ENCODE measurements at places on chromosomes 3 and 15.
A peak's percentile ranks its signal among the peaks of the same experiment; 100 is the strongest.

DNA sequence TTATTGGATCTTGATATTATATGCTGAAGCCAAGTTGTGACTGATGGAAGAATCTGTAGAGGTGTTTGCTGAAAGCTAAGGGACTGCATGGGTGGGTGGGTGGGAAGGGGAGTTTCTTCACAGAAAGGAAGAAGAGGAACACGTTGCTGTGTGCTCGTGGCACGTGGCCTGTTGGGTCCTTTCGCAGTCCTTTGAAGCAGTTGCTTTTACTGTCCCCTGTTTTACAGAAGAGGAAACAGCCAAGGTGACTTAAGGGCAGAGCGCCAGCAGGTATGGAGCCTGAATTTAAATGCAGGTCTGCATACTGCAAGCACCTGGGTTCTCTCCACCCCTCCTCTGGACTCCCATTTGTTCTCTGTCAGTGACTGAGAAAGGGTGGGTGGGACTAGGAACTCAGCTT is 59.4 kb upstream of the PRR23C start:
- DNase-seq, result no peak

- no peak for DNase-seq
These were observed 22.2 kb upstream of the IGF1R start for GRCh38 chr15:98626153-98626552.

GRCh38 chr15:40281801-40282146 is 1.1 kb downstream of the ANKRD63 start:
- no peak for DNase-seq

GRCh38 chr3:192843119-192843518 is 74.5 kb downstream of the MB21D2 start:
- peak; percentile 46 for DNase-seq

- no peak for DNase-seq
These were observed 7.7 kb upstream of the MAP1A start for GRCh38 chr15:43509660-43510199.

- no peak for DNase-seq
These were observed 3.6 kb downstream of the WWTR1 start for GRCh38 chr3:149654188-149654601.

DNA sequence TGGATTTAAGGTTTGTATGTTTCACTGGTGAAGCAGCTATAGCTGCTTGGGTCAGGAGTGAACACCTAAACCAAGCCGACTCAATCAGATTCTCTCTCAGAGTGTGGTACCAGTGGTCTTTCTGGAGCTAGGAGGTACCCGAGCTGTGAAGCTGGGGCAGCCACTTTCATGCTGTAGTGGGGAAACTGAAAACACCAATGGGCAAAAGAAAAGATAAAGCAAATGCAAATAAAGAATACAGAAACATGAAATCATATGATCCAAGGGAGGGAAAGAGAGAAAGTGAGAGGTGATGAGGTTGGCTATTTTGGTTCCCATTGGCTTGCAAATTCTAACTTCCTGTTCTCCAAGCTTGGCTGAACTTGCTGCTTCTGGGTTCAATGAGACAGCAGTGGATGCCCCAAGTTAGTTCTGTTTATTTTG is 212.3 kb upstream of the CFAP20DC start:
- DNase-seq, result peak; percentile 30

GRCh38 chr15:68593828-68594532 is 15.2 kb downstream of the CORO2B start:
- DNase-seq, result peak; percentile 19

DNA sequence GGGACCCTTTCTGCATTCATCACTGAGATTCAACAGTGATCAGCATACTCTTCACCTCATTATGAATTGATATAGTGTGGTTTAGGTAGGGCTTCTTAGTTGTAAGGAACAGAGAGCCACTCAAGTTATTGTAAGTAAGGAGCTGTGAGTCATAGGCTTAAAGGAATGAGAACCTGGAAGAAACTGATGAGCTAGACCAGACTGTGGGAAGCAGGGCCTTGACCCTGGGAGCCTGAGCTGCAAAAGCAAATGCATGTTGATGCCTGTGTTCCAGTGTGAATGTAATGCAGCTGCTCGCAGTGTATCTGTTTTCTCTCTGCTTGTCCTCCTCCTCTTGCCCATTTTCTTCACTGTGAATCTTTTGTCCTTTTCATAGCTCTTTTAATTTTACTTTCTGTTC is 13.6 kb downstream of the ZKSCAN7 start:
- DNase-seq, result no peak

- DNase-seq, result peak; percentile 74
These were observed 51.6 kb upstream of the CP start for GRCh38 chr3:149273096-149273751.

- DNase-seq, result no peak
These were observed 148.1 kb downstream of the NEK11 start for GRCh38 chr3:131174752-131175151.

- no peak for DNase-seq
These were observed 43.2 kb upstream of the PTPN23 start for GRCh38 chr3:47337656-47338055.

GRCh38 chr3:124125315-124125714 is 133.4 kb upstream of the ROPN1 start:
- peak; percentile 47 for DNase-seq

DNA sequence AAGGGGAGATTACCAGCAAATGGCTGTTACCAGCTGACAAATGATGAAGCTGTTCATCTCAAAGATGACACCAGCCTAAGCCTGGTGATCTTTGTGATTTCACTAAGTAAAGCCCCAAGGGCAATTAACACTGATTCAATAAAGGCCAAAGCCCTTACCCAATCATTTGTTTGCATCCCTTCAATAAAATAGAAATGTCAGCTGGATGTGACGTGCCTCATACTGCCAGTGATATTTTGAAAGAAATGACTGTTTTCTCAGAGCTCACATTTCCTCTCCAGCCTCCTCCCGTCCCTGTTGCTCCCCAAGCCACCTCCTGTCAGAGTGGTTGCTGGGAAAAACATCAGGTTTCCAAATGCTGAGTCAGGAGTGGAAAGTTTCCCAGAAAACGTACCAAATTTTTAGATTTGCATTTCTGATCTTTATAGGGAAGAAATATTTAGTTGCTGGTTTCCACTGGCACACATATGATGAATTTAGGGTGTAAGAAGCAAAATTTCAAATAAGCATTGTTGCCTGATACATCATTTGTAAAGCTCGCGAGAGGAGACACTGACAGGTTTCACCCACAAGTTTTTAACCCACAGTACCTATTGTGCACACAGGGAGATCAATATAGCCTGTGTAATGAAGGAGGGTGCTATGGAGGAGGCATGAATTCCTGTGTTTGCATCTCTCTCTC is 21.0 kb downstream of the C2CD4A start:
- no peak for DNase-seq

DNA sequence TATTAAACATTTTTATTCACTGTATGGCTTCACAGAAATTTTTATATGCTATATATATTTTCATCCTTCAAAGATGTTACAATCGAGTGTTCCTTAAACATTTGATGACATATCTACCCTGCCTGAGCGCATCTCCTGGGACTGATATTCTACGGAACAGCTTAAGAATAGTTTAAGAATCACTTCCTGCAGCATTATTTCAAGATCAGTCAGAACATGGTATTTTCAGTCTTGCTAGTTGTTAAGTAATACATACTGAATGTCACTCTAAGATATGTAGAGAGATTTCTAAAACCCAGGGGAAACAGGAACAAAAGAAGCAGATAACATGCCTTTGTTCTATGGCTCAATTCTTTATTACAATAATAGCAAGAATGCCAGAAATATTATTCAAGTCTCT is 8.7 kb downstream of the COL8A1 start:
- DNase-seq, result no peak

GRCh38 chr3:108387063-108387462 is 90.7 kb downstream of the HHLA2 start:
- DNase-seq, result no peak

DNA sequence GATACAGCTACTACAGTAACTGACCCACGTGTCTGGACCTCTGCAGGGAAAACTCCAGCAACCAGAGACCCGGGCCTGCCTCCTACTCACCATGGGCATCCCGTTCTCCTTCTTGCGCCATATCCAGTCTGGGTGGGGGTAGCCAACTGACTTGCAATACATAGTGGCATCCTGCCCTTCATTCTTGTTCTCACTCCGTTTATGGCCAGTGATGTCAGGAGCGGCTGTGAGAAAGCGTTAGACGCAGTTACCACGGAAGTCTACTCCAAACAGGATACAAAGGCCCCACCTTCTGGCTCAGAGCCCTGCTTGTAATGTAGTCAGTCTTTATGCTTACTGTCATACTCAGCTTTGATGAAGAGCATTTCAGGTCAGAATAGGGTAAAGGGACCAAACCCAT is 59.6 kb downstream of the NPTN start:
- DNase-seq, result no peak

GRCh38 chr3:111594781-111595180 is 365 bp downstream of the ZBED2 start:
- DNase-seq, result no peak

DNA sequence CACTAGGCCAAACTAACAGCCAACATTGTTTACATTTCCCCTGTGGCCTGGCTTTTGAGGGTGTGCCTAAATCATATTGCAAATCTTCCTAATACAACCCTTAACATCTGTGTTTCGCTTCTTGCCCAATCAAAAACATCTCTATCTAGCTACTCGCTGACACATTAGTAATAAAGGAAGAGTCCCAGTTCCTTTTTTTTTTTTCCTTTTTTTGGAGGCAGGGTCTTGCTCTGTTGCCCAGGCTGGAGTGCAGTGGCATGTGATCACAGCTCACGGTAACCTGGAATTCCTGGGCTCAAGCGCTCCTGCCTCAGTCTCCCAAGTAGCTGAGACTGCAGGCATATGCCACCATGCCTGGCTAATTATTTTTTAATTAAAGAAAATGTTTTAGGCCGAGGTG is 2.1 kb upstream of the SRPRB start:
- peak; percentile 8 for DNase-seq

GRCh38 chr3:102608875-102609274 is 174.1 kb downstream of the ZPLD1 start:
- DNase-seq, result no peak

- DNase-seq, result peak; percentile 33
These were observed 52.3 kb downstream of the NCEH1 start for GRCh38 chr3:172658344-172659245.

DNA sequence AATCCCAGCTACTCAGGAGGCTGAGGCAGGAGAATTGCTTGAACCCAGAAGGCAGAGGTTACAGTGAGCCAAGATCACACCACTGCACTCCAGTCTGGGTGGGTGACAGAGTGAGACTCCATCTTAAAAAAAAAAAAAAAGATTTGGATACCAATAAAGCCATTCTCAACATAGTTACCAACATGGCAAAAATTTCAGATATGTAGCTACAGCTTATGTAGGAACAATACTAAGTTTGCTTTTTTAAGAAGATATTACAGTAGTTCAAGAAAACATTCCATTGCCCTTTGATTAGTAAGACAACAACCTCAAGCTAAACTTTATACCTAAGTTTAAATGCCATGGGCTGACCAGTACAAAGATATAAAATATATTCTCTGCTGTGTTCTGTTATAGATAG is 34.4 kb downstream of the ZNF106 start:
- no peak for DNase-seq

DNA sequence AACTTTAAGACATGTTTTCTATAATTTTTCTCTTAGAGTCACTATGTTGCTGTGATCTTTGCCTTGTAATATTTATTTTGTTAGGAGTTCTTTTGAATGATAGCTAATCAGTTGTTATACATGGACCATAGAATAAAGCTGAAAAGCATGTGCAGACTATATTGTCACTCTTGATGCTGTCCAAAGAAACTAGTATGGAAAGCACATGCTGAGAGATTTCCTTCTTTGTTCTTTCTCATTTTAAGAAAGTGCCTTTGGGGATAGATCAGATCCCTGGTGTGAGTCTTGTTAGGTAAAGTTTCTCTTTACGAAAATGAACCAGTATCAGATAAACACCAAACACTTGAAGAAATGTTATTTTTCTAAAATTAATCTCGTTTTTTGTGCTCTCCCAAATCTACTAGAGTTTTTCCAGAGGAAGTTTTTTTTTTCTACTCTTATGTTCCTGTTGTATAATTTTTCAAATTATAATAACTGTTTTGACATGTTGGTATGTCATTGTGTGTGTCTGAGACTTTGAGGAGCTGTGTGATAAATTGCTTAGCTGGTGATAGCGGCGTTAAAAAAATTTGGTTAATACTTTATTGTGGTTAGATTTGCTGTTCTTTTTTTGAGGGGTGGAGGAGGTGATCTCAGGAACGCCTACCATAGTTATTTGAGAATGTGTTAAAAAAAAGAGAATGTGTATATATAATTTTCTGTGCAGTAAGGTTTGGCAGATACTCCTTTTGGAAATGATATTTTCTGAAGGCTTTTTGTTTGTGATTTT is 2.2 kb downstream of the PIAS1 start:
- no peak for DNase-seq

DNA sequence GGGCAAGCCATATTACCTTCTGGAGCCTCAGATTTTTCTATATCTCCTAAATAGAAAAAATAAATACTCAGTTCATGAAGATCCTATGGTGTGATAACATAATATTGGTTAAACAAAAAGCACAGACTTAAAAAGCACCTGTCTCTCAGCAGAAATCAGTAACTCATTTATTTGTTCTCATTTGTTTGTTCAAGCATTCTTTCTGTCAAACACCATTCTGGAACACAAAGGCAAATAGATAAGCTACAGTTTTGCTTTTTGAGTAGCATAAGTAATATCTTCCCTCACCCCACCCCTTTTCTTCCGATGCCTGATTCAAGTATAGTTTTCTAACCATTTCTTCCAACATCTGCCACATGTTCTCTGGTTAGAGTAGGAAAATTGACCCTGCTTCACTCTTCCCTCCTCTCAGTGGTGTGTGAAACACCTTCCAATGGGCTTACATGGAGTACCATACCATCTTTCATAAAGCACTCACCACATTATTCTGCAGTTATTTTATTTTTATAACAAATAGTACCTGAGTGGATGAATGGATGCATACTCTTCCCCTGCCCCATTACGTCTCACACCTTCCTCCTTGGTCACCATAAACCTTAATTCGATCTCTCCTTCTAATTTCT is 8.4 kb upstream of the IL1RAP start:
- DNase-seq, result no peak

DNA sequence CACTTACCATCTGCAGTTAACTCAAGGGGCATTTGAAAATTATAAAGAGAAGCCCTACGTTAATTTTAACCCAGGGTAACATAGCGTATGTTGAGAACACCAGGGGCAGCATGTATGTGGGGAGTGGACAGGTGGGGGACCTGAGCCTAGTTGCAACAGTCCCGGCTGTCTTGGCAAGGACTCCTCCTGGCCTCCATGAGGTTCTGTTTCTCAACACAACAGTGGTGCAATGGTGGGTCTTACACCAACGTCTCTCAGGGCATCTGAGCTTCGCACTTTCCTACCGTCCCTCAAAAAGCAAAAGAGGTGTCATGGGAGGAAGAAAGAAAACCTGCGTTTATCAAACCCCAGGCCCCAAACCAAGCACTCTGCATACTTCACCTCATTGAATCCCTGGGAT is 50.6 kb downstream of the MGLL start:
- peak; percentile 33 for DNase-seq

DNA sequence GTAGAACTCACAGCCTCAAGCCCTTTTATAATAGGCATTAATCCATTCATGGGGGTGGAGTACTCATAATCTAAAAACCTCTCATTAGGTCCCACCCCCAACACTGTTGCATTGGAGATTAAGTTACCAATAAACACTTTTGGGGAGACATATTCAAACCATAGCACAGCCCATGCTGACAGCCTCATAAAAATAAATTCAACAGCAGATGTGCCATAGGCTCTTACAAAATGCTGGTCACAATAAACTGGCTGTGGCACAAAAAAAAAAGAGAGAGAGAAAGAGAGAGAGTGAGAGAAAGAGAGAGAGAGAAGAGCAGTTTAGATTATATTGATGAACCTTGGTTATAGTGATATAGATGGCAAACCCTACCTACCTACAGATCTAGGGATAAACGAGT is 1000.9 kb downstream of the TUSC7 start:
- DNase-seq, result no peak

All from suppressor macrophage (primary cell).